Stomach (tissue), 19 donors: ENCODE measurements at places on chromosomes 7 and 10. TPM values are rescaled to one million over a fixed set of nuclear protein-coding genes. Genes with fewer than 3 reads are reported as not detected.

DNA sequence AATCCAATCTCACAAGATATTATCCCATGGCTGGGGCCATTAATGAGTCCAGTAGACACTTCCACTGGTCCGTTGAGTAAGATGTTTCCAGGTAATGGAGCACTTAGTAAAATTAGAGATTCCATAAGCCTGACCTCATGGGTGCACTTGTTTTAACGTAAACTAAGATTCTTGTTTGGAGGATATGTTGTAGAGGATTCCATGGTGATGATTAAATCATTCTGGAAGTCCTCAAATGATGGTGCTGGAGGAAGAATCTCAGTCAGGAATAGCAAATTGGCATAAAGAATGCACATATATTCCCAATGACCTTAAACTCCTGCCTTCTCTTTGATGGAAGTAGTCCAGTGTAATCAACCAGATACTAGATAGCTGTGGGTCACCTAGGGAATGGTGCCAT, 161.9 kb upstream of the PCLO start:
- DNase-seq: no peak

DNA sequence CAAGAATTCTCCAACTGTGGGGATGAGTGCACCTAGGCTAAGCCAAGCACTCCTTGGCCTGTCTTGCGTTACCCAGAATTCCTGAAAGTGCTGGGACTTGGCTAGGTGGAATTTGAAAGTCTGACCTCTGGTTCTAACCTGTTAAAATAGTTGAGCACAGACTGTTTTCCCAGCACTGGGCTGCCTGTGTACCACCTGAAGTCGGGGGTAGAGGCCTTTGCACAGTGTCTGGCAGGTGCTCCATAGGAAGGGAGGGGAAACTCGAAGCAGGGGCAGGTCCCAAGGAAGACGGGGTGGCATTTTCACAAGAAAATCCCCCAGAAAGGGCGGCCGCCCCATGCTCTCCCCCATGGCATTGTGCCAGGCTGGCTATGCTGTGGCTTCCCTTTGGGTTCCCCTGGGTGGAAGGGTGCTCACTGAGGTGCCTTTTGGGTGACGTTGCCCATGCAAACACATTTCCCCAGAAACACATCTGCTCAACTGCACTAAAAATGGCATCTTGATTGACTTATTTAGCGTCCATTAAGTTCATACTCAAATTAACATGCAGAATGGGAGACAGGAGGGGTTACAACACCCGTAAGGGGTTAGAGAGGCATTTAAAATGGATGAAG, 62.9 kb downstream of the SYPL1 start:
- DNase-seq: no peak

GRCh38 chr10:91796331-91797047, 1.7 kb upstream of the TNKS2 start:
- DNase-seq: peak; percentile 57

- DNase-seq: no peak
Measured at GRCh38 chr10:102620138-102620590, 24.1 kb upstream of the TRIM8 start.

The BLNK gene
- total RNA-seq: 38.5 TPM

The SFRP4 gene
- 7.9 TPM for total RNA-seq

The ADCK2 gene
- 22.0 TPM for total RNA-seq

The CALHM3 gene
- not detected for total RNA-seq
